ENCODE measurements at places on chromosomes 13 and 19.

DNA sequence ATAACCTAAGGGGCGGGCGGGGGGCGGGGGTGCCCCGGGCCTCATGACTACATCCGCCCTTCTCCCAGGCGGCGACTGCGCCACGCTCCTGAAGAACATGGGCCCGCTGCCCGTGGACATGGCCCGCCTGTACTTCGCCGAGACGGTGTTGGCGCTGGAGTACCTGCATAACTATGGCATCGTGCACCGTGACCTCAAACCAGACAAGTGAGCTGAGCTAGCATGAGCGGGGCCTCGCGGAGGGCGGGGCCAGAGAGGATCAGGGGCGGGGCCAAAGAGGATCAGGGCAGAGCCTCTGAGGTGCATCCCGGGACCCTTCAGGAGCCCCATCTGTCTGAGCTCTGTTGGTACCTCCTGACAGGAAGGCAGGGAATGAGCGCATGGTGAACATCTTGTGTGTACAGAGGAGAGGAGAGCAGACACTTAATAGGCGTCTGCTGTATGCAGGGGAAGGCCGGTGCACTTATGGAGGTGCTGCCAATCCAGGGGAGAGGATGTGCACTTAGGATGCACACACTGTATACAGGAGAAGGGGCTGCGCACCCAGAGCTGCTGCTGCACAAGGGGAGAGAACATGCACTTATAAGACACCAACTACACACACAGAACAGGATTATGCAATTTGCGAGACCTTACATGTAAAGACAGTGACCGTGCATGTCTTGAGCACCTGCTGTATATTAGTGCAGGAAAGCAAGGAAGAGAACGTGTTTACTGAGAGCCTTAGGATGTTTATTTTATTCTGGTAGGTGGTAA is 20.9 kb upstream of the PIK3R2 start:
- DNase-seq: no peak

- DNase-seq: no peak
Measured at GRCh38 chr19:43318796-43319314, 34.6 kb upstream of the CD177 start.

- no peak for DNase-seq
Measured at GRCh38 chr19:8575467-8575997, 1.7 kb downstream of the MYO1F start.

DNA sequence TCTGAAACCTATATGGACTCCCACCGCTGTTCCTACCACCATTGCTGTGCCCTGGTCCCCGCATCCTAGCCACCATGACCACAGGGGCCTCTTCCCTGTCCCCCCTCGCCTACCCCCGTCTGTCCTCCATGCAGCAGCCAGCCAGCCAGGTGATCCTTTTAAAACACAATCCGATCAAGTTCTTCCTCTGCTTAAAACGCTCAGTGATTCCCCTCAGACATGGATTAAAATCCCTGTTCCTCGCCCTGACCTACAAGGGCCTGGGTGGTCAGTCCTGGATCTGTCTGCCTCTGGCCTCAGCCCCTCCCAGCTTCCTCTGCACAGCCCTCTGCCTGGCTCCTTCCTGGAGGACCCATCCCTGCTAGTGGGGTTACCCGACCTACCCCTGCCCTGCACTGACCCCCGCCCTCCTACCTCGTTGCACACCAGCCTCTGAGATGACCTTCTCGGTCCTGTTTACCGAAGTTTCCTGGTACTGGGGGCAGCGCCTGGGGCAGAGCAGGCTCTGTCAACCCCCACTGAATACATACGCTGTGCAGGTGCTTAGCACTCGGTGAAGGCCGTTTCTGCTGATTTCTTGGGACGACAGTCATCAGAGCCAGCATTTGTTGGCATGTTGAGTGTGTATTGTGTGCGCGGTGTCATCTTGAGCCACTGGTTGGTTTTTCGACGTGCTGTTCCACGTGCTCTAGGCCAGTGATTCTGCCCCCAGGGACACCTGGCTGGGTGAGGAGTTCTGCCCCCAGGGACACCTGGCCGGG is 14.7 kb upstream of the LENG8 start:
- DNase-seq: no peak

- no peak for DNase-seq
Measured at GRCh38 chr13:52141299-52141698, 12.4 kb upstream of the NEK5 start.

DNA sequence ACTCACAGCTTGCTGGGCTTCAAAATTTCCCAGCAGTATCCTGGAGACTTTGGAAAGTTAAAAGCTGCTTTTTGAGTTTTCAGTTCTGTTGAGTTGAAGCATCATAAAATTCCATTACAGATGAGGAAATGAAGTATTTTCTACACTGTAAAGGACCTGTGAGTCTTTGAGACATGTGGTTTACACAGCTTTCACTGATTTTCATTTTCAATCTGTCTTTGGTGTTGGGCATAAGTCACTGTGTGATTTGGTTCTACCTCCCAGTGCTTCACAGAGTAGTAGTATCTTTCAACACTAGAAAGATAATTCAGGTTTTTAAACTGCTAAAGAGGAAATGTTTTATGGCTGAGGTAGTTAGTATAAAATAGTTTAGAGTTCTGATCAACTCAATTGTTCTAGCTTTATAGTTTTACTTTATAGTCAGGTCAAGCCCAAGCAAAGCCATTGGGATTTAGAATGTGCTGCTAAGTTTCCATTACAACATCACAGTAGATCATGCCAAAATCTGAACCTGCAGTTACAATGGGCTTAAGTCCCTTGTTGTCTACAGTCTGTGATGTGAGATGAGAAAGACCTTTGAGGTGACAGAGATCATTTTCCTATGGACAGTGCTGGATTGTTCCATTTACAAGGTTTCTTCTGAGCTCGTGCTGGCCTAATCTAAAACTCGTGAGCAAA is 161.6 kb downstream of the FLT1 start:
- DNase-seq: no peak

- no peak for DNase-seq
Measured at GRCh38 chr19:31553846-31554215, 204.6 kb upstream of the TSHZ3 start.

- no peak for DNase-seq
Measured at GRCh38 chr13:98252931-98253470, 75.9 kb upstream of the RNF113B start.

DNA sequence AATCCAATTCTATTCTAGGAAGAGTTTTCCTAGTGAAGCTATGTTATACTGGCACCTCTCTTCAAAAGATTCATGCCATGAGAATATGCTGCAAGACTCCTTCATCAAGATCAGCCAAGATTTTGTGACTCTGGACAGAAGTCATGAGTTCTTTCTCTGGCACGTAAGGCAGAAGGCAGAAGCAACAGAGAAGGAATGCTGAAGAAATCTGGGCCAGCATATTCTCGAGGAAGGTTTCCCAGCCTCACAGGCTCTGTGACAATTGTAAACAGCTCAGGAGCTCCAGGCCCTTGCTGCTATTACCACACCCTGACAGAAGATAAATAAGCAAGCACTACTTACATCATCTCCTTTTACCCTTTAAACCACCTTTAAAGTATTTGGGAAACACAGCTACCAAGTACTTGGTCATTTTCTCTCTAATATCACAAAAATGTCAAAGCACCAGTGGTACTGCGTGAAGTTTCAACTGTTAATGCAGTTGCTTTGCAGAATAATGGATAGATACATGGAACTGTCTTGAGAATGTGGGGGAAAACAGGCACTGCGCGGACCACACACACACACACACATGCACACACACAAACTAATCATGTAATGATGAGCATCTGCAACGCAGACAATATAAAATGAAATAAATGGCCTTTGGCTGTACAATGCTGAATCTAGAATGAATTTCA is 55.4 kb downstream of the INTS6 start:
- DNase-seq: no peak

- no peak for DNase-seq
Measured at GRCh38 chr19:16338470-16339360, 14.1 kb downstream of the KLF2 start.

GRCh38 chr19:16611121-16611520 is 16.9 kb downstream of the MED26 start:
- DNase-seq: no peak

DNA sequence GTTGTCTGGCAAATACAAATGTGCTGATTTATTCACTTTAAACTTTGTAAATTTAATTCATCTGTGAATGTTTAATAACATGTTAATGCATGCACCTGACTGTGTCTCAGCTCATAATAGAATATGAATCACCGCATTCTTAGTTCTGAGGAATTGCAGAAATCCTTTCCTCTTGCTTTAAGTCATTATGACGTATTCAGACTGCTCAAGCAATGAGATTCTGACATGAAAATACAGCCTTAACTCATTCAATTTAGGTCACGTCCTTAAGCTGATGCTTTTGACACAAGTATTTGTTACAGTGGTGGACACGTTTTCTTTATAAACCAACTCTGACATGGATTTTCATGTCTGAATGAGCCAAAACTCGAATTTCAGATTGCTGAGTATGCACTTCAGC is 541.0 kb upstream of the KLF12 start:
- no peak for DNase-seq

GRCh38 chr19:3867971-3868769 is 668 bp downstream of the ZFR2 start:
- DNase-seq: no peak

DNA sequence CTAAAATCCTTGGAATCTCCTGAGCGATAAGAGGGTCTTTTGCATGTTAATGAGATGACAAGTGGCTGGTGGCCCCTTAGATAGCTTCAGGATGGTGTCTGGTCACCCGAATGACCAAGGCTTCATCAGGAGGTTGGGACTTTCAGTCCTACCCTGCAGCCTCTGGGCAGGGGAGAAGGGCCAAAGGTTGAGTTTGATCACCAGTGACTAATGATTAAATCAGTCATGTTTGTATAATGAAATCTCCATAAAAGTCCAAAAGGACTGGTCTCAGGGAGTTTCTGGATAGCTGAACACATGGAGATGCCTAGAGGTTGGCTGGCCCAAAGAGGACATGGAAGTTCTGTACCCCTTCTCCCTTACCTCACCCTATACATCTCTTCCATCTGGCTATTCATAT is 316.2 kb downstream of the MTUS2 start:
- no peak for DNase-seq

DNA sequence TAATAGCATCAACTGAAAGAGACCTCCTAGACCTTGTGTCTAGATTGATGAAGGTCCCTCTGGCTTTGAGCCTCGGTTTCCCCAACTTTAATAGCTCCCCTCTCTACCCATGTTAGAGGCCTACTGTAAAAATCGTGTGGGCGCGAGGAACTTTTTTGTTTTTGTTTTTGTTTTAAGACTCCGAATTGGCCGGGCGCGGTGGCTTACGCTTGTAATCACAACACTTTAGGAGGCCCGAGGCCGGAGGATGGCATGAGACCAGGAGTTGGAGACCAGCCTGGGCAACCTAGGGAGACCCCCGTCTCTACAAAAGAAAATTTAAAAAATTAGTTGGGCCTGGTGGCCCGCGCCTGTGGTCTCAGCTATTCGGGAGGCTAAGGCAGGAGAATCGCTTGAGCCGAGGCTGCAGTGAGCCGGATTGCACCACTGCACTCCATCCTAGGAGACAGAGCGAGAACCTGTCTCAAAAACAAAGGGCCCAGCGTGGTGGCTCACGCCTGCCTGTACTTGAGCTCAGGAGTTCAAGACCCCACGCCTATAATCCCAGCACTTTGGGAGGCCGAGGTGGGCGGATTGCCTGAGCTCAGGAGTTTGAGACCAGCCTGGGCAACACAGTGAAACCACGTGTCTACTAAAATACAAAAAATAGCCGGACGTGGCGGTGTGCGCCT is 858 bp upstream of the PPP6R1 start:
- no peak for DNase-seq

DNA sequence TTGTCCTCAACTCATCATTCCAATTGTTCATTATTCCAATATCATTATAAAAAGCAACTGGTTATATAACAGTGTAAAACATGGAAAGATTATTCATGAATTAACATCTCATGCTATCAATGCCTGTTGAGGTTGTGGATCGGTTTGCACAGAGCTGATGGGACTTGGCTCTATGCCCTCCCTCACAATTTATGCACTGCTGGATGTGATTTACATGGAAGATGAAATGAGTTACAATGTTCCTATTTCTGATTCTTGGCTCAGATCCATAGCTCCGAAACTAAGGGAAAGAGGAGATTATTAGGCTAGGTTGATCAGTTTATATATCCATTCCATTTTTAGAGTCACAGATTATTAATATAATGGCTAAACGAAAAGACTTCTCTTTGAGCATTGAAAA is 38.6 kb downstream of the SCEL start:
- no peak for DNase-seq

- no peak for DNase-seq
Measured at GRCh38 chr13:85806553-85807175, 7.4 kb upstream of the SLITRK6 start.

DNA sequence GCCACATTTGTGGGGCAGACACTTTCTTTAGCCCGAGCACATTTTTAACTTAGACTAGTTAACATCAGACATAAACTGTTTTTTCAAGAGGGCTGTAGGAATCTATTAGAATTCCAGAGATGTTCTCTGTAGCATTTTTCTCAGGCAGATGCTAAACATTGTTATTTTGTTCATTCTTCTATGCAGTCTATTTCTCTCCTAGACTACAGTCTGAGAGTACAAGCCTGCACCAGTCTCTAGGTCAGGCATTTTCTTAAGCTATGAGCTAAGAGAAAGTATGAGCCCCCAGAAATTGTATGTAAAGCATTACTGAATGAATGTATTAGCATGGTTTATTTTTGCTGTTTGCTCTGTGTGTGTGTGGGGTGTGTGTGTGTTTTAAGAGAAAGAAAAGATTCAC is 923 bp upstream of the C13orf42 start:
- DNase-seq: no peak

- no peak for DNase-seq
Measured at GRCh38 chr13:52738719-52739467, 727 bp downstream of the CNMD start.

- no peak for DNase-seq
Measured at GRCh38 chr13:24279327-24280110, 29.9 kb upstream of the C1QTNF9 start.

DNA sequence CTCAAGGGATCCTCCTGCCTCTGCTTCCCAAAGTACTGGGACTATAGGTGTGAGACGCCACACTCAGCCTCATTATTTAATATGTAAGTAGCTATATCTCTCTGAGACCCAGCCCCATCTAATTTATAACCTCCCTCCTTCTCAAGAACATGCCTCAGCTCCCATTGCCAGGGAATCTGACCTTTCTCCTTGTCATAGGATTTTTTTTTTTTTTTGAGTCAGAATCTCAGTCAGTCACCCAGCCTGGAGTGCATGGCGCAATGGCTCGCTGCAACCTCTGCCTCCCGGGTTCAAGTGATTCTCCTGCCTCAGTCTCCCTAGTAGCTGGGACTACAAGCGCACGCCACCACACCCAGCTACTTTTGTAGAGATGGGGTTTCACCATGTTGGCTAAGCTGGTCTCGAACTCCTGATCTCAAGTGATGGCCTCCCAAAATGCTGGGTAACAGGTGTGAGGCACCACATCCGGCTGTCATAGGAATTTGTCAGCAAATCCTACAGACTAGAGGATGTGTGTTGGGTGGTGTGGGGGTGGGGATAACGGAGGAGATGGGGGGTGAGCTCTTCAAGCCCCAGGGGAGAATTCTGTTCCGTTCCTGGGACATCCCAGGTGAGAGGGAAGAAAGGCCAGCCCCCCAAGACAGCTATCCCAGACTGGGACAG is 5.1 kb upstream of the EPS8L1 start:
- DNase-seq: no peak

- DNase-seq: no peak
Measured at GRCh38 chr19:9958379-9958821, 22.1 kb upstream of the OLFM2 start.
